ENCODE measurements at places on chromosomes 7 and 10.

- no peak for DNase-seq
Observed at GRCh38 chr10:4310172-4310571, 515.8 kb upstream of the AKR1E2 start.

DNA sequence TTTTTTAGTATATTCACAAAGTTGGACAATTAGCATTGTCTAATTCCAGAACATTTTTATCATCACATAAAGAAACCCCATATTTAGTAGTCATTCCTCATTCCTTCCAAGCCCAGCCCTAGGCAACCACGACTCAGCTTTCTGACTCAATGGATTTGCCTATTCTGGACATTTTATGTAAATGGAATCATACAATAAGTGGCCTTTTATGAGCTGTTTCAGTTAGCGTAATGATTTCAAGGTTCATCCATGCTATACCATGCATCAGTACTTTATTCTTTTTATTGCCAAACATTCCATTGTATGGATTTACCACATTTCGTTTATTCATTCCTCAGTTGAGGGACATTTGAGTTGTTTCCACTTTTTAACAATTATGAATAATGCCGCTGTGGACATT, 249.2 kb downstream of the DYNC1I1 start:
- no peak for DNase-seq

DNA sequence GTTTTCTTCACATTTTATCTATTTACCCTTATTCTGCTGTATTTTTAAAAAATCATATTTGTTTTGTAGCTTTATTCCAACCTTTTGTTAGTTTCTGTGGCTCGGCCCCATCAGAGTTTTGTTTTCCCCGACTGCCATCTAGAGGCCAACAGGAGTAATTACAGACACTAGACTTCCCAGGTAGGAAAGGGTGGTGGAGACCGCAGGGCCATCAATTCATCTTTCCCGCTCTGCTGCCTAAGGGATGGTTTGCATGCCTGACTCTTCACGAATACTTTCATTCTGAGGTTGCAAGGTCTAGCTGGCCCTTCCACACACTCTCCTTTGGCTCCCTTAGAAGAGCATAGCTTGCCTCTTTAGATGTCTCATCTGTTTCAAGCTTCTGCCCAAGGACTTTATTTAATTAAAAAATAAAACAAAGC, 38.3 kb downstream of the LYZL2 start:
- peak; percentile 58 for DNase-seq

- DNase-seq: no peak
Observed at GRCh38 chr10:110723224-110723891, 79.2 kb downstream of the RBM20 start.

GRCh38 chr7:82018226-82018625, 248.4 kb upstream of the HGF start:
- no peak for DNase-seq

DNA sequence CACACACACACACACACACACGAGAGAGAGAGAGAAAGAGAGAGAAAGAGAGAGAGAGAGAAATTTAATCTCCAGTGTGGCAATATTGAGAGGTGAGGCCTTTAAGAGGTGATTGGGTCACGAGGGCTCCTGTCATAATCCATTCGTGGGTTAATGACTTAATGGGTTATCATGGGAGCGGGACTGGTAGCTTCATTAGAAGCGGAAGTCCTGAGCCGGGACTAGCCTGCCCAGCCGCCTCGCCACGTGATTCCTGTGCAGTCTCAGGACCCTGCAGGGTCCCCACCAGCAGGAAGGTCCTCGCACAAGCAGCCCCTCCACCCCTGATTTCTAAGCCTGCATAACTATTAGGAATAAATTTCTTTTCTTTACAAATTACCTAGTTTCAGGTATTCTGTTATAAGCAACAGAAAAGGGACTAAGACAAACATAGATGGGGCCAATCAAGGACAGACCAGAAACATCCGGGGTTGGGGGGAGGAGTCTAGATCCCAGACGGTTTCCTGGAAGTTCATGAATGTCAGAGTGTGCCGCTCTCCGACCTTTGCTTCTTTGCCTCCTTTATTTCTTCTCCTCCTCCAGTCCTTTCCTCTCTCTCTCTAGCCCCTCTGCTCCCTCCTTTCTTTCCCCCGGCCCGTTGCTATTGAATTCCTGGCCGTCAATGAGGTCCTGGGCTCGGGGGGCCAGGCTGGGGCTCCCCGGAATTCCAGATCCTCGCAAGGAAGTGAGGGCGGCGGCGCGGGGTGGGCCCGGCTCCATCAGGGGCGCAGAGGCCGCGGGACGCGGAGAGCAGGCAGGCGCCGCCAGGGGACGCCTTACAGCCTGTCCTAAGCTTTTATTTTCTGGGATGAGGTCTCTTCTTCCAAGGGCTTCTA, 146.8 kb downstream of the CYP26A1 start:
- peak; percentile 38 for DNase-seq

GRCh38 chr10:79262131-79262530, 85.1 kb upstream of the PPIF start:
- DNase-seq: no peak

GRCh38 chr7:132482866-132483265, 93.4 kb downstream of the PLXNA4 start:
- DNase-seq: no peak

DNA sequence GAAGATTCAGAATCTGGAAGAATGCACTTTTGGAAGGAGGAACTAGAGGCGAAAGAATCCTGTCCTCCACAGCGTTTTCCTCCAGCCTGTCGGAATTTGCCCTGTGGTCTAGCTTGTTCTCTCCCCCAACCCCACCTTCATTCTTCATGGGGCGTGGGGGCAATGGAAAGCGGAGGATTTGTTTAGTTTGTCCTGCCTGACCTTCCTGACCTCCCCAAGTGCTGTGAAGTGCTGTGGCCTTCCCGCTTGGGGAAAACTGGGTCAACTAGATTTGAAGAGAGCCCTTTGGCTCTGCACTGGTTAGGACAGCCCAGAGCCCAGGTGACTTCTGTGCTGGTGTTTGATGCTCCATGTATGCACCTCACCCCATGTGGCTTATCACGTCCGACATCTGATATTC, 49.1 kb downstream of the GATA3 start:
- DNase-seq: peak; percentile 87

DNA sequence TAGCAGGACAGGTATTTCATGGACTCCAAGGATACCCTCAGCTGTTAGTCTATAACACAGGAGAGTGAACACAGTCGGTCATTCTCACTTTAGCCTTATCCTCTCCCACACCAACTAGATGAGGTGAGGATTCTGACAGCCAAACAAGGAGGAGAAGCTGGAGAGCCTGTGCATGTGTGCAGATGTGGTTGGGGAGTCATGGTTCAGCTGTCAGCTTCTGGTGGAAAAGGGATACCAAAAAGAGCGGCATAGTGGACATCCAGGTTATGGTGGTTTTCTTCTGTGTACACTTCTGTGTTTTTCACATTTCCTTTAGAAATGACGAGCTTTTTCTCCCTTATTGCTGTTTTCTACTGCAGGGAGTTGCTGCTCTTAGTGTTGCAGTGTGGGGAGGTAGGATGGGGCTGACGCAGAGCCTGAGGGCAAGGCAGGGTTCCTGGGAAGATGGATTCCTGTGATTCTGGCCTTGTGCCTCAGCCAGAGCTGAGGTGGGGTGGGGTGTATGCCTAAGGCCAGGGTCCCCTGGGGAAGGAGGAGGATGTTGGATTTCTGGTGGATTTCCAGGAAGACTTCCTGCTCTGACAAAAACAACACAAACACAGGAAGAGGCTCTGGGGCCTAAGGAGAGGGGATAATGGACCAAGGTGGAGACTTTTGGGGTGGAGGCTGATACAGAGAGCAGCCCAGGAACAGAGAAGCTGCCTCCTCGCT, 26.6 kb downstream of the PLAU start:
- peak; percentile 36 for DNase-seq

DNA sequence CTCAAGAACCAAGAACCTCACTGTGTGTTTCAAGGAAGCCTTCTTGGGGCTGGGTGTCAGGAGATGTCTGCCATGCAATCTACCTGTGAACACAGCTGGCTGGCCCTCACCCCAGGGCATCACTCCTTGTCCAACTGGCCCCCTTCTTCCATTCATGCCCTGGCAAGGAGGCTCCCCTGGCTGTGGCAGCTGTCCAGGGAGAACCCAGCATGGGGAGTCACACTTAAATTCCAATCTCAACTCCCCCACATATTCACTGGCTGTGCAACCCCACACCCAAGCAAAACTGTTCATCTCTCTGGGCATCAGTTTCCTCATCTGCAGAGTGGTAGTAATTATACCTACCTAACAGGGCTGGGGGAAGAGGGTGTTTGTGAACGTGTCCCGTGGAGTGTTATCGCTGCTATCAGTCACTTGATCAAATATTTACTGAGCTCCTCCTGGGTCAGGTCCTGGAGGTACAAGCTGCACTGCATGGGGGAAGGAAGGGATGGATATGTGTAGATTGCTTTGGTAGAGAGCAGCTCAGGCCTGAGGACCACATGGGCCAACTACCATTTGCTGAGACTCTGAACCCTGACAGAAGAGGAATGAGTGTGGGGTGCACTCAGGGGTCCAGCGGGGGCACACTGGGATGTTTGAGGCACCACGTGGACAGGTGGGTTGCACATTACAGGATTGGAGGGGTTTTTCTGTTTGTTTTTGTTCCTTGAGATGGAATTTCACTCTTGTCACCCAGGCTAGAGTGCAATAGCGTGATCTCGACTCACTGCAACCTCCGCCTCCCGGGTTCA, 2.1 kb upstream of the GPRIN2 start:
- DNase-seq: no peak

GRCh38 chr10:114261076-114261475, 22.0 kb downstream of the VWA2 start:
- no peak for DNase-seq

DNA sequence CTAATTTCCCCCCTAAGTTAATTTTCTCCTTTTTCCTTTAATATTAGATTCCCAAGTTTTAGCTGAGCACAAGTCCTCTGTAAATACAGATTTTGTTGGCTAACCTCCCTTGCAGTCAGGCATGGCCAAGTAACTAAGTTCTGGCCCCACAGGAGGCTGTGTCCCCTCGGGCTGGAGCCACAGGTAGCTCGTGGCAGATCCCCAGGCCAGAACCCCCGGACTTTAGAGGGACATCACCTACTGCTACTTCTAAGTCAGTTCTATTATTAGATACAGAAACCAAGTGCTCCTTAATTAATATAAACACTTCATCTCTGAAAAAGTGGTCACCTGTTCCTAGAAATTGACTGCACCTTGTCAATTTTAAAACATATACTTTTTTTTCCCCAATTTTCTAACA, 46.1 kb upstream of the NCAPG2 start:
- no peak for DNase-seq

DNA sequence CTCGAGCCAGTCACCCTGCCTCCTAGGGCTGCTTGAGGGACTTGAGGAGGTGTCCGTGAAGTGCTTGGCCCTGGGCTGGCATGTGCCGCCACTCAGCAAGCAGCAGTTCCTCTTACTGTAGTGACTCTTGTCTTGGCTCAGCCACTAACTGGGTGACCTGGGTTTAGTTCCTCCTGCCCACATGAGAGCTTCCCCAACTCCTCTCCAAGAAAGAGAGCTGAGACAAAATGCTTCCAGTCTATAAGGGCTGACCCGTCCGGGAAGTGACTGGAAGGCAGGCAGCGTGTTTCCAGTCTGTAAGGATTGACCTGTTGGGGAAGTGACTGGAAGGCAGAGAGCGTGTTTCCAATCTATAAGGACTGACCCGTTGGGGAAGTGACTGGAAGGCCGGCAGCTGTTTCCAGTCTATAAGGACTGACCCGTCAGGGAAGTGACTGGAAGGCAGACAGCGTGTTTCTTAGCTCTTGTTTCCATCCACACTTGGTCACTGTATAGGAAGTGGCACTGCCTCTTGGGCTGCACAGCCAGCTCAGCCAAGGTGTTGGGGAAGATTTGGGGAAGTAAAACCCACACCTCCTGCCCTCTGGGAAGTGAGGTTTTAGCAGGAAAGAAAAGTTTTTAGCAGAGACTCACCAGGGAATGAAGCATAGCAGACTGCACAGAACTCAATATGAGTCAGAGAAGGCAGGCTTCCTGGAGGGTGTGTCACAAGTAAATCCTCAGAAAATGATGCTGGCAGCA, 53.3 kb upstream of the PPIF start:
- DNase-seq: no peak

GRCh38 chr7:24133691-24134090, 150.3 kb upstream of the NPY start:
- no peak for DNase-seq

- no peak for DNase-seq
Observed at GRCh38 chr7:108051454-108051853, 48.5 kb upstream of the LAMB1 start.

DNA sequence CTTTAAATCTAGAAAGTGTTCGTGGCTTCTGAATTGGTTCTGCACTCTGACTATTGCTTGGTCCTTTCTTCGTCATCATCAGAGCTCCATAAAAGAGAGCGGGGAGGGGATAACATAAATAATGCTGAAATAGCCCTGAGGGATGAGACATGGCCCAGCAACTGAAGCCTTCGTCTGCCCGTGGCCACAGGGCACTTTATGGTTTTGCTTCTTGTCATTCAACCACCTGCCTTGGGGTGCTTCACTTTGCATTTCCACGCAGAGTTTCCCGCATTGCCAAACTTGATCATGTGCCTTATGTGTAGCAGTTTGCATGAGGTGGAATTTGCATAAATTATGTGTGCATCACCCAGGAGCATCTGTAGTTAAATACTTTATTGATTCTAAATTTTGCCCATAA, 15.9 kb downstream of the GSTO2 start:
- DNase-seq: no peak

DNA sequence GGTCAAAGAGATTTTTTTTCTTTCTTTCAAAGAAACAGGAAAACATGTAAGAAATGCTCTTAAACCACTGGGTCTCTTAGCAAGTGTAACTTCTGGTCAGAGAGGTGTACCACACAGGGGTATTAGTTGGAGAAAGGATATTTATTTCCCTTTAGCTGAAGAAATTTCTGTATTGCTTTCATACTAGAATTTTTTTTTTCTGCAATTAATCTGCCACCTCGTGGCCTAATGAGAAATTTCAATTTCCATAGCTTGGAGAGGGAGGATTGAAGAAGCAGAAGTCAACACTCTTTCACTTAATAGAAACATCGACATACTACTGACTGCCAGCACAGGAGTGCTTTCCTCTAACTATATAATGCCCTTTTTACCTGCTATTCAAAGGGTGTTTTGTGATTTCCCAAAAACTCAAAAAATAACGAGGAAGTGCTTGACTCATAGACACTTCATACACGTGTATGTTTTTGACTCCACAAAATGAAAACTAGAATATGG, 177.6 kb upstream of the NAMPT start:
- DNase-seq: no peak
